Brain pericyte (primary cell): ENCODE measurements at places on chromosomes 5 and 9.

- DNase-seq, result no peak
These were observed 4.7 kb downstream of the LNPEP start for GRCh38 chr5:96940586-96940985.

DNA sequence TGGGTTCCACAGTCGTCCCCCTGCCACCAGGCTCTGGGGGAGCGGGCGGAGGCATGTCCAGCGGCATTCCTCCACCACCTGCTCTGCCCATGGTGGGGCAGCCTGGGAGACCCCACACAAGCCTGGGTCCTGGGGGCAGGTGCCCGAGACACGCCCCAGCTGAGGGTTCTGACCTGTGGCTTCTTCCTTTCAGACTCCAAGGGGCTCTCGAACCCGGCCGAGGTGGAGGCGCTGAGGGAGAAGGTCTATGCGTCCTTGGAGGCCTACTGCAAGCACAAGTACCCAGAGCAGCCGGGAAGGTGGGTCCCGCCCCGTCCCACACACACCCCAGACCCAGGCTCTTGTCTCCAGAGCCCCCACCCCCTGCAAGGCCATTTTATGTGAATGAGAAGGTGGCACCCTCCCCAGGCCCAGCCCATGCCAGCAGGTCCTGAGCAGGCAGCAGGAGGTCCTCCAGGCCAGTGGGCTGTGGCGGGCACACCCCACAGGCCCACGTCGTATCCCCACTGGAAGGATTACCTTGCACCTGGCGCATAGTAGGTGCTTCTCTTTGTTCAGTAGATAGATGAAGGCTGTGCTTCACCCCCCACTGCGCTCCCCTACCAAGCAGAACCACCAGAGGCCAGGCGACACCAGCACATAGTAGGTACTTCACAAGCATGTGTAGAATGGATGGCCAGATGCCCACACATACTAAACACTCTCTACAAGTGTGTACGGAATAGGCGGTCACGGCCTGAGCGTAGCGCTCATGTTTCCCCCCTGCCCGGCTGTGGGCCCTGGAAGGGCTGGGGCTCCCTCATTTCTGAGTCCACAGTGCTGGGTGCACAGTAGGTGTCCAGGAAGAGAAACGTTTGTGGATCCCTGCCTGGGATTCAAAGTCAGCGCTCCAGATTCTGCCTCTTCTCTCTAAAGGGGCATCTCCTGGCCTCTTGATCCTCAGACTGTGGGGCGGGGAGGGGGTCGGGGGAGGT lies 107.9 kb downstream of the RXRA start:
- no peak for DNase-seq

DNA sequence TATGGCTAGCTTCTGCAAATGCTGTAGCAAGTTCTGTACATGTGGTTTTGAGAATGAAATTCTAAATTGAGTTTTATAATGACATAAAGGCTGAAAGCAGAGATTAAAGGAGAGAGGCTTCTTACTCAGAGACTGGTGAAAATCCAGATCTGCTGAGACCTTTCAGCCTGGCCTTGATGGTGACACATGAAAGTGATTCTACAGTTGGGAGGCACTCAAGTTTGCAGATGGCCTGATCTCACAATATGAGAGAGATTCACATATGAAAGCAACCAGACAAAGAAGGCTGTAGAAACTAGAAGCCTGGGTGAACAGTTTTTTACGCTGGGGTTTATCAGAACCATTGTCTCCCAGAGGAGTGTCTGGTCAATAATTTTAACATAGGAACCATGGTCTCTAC lies 49.0 kb downstream of the RAB3C start:
- DNase-seq, result no peak

DNA sequence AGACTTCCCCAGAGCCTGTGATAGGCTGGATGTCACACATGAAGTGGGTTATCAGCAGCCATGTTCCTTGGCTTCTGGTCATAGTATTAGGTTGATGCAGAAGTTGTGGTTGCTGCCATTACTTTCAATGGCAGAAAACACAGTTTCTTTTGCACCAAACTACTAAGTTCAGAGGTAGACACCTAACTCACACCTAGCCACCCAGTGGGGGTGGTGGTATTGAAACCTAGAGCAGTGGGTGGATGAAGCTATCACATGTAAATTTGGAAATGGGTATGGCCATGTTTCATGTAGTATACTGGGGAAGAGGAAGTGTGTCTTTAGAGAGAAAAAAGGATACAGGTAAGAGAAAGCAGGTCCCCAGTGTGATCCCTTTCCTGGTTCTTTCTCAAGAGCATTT lies 347.9 kb upstream of the SEMA6A start:
- no peak for DNase-seq

GRCh38 chr9:34171753-34172535 lies 6.9 kb upstream of the UBAP1 start:
- DNase-seq, result no peak

DNA sequence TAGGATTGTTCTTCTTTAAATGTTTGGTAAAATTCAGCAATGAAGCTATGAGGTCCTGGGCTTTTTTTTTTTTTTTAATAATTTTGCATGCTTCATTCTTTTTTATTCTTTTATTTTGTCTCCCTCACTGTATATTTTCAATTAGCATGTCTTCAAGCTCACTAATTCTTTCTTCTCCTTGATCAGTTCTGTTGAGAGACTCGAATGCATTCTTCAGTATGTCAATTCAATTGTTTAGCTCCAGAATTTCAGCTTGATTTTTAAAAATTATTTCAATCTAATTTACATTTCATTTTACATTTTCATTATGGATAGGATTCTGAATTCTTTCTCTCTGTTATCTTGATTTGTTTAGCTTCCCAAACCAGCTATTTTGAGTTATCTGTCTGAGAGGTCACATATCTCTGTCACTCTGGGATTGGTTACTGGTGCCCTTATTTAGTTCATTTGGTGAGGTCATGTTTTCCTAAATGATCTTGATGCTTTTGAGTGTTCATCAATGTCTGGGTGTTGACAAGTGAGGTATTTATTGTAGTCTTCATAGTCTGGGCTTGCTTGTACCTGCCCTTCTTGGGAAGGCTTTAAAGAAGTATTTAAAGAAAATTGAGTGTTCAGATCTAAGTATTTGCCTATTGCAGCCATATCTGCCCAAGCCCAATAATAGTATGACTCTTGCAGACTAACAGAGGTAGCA lies 9.1 kb downstream of the LURAP1L start:
- DNase-seq, result no peak

DNA sequence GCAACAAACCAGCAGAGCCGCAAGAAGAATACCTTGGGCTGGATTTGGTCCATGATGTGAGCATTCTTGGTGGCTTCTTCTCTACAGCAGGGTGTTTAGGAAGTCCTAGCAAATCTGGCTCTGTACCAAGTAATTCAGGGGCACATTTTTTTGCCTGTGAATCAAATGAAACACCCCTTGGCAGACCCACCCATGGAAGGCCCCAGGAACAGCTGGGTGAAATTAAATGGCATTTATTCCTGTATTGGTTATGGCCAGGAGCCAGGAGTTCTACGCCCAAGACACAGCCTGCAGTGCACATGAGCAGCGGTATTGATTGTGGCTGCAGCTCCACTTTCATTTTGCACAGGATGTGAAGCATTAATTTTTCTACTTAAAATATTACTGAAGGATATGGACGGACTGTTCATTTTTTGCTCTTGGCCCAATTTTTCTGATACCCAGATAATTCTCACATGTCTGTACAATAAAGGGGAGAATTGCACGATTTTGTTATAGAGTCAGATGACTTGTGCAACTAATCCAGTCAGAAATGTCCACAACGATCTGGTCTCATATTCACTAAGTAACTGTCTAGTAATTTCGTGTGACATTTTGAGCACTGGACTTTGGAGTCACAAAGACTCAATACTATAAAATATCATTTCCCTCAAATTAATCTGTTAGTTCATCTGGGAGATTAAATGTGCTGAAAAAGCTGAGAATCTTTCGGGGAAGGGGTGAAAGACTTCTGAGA lies 120.7 kb upstream of the APC start:
- DNase-seq, result no peak

DNA sequence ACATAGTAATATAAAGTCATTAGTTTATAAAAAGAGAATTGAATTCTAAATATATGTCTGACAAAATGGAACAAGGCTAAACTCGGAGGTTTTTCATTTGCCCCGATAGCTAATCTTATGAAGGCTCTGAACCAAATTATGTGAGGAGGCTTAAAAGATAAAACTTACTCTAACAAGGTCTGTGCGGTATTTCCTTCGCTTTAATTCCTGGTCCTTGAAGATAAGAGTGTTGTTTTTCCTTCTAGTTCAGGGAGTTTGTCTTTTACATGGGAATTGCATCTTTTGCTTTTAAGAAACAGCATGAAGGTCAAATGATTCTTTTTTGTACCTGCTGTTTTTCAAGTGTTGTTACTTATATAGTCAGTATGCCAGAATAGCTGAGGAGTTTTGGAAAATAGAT lies 68.2 kb downstream of the UBE2QL1 start:
- DNase-seq, result no peak

DNA sequence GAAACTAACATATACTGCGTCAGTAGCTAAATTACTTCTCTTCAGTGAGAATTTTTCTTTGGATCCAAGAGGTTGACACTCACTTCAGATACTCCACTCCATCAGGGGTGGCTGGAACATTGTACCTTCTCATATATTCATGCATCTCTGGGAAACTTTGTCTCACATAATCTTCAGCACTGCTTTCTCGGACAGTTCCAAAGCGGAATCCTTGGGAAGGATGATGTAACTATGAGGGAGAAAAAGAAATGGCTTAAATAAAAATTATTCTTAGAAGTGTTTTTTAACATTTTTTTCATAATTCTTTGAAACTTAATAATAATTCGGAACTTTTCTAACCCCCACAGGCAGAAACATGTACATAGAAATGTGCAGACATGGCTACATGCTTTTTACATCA lies 33.4 kb upstream of the PPP3R2 start:
- DNase-seq, result no peak

DNA sequence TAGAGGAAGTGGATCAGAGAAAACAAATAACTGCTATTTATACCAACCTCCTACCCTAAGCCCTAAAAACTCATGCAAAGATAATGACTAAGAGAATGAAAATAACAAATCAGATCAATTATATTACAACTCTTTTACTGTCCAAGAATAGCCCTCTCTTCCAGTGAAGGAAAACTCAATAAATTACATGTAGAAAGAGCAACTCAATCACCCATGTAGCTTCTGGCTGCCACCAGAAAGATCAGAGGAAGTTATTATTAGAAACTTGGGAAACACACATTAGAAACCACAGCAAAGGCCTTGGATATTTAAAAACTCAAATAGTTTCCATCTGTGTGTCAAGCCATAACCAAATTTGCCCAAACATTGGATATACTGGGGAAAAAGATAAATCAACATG lies 134.0 kb upstream of the TARS1 start:
- DNase-seq, result no peak

- DNase-seq, result no peak
These were observed 248.1 kb downstream of the CDK5RAP2 start for GRCh38 chr9:120331913-120332312.

DNA sequence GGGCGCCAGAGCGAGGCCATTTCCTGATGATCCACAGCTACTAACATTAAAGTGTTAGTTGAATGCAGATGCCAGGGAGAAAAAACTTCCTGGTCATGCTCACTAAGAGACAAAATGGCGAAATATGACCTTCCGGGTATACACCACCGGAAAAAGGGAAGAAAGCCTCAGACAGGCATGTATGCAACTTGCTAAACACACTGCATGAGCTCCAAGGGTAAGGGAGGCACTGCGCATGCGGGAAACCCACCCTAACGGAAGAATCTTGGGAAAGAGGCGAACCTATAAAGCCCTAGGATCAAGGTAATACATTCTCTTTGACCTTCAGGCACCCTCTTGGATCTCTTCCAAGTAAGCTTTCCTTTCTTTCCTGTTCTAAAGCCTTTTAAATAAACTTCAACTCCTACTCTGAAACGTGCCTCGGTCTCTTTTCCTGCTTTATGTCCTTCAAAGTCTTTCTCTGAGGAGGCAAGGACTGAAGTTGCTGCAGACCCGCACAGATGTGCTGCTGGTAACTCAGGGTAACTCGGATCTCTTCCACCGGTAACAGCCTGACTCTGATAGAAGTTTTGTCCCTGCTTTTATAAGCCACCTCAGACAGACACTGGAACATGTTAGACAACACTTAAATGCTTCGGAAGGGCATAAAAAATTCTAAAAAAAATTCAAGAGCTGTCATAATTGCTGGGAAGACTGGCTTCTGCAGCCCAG lies 64.9 kb downstream of the DTWD2 start:
- no peak for DNase-seq

DNA sequence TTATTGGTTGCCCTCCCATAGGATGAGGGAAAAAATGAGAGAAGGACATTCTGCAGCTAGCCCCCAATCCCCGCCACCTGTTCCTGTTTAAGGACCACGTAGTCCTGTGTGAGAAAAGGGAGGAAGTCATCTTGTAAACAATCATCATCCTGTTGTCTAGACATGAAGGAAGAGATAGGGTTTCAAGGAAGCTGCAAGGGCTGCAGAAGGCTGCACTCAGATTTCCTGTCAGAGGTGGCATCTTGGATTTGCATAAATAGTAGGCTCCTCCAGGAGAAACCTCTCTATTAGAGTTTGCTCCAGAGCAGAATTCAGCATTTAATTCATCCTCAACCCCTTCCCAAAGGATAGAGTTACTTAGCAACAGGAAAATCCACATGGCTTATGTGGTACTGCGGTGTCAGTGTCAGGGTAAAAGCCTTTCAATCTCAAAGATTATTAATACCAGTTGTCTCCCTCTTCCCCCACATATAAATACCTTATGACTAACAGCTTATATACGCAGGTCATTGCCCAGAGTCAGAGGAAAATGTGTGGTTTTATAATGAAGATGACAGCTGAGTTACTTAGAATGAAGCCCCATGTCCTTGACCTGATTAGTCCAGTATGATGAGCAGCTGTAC lies 4.6 kb upstream of the DNAJC18 start:
- DNase-seq, result no peak
